Thoracic aorta (tissue), 2 donors: ENCODE measurements at places on chromosomes 13 and 19.

DNA sequence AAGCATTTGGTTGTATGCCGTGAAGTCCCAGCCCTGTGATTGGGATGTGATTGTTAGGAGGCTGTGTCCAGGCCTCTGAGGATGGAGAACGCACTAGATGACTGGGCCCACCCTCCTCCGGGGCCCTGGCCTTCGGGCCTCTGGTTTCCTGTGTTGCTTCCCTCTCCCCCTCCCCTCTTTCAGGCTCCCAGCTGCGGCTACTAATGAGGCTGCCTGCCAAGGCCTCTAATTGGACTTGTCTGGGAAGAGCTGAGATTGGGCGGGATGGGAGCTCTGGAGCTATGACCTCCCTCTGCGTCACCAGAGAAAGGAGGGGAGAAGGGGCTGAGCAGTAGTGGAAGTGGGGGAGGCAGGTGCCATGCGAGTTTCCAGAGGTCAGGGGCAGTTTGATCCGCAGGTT lies 9.9 kb downstream of the PTH2 start:
- DNase-seq: no peak

- DNase-seq: no peak
Observed at GRCh38 chr19:30028992-30029343, 86.9 kb downstream of the URI1 start.

- DNase-seq: no peak
Observed at GRCh38 chr19:1513499-1514294, 878 bp upstream of the ADAMTSL5 start.

GRCh38 chr19:18230941-18231734 lies 4.9 kb upstream of the PDE4C start:
- no peak for DNase-seq

GRCh38 chr13:36344173-36344572 lies 2.0 kb downstream of the SPART start:
- no peak for DNase-seq

GRCh38 chr13:108345016-108345415 lies 75.5 kb downstream of the TNFSF13B start:
- no peak for DNase-seq

DNA sequence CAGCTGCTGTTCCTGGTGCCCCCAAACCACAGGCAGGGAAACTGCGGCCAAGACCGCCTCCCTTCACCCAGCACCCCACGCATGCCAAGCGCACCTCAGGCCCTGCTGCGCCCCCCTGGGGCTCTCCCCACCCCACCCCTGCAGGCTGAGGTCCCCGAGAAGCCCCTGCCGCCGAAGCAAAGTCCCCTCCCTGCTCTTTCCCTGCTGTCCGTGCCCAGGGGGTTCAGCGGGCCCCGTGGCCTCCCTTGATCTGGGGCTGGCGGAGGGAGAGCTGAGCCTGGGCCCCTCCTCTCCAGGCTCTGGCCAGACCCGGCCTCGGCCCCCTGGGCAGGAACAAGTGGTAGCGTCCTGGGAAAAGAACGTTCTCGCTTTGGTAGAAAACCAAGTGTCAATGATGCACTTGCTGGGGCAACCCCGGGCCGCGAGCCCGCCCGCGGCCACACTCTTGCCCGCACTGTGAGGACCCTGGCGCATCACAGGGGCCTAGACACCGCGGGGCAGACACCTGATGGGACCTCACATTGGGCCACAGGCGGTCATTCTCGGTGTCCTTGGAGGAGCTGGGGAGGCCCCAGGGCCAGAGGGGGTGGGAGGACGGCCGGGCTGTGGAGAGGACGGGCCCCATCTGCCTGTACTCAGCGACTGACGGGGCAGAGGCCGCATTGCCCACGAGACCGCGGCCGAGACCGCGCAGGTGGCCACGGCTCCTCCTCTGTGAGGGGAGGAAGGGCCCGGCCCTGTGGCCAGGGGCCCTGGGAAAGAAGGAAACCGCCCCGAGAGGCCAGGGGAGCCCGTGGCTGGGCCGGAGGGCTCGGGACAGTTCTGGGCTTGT lies 29.0 kb downstream of the GPX4 start:
- DNase-seq: no peak

DNA sequence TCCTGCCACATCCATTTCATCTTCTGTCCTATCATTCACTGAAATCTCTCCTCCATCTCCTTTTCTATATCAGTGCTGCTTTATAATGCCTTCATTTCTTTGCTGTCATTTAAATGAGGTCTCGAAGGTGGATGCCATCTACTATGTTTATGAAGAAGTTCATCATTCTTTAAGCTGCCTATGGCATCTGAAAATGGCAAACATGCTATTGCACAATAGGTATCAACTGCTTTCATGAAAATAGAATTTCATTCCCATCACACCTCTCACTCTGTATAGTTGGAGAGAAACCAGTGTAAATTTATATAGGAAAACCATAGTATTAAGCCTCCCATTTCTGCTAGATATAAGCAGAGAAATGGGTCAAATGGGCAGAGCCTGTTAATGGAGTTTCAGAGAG lies 100.2 kb downstream of the FGF9 start:
- no peak for DNase-seq

DNA sequence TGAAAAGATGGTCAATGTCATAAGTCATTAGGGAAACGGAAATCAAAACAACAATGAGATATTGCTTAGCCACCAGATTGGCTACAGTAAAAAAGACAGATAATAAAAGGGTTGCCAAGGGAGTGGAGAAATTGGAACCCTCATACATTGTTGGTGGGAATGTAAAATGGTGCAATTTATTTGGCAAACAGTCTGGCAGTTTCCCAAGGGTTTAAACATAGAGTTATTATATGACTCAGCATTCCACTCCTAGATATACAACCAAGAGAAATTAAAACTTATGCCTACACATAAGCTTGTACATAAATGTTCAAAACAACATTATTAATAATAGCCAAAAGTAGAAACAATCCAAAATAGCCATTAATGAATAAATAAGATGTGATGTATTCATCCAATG lies 9.9 kb upstream of the ZNF227 start:
- DNase-seq: no peak

GRCh38 chr19:2974342-2975041 lies 2.9 kb upstream of the TLE6 start:
- DNase-seq: no peak

- no peak for DNase-seq
Observed at GRCh38 chr13:21796775-21797514, 126.1 kb downstream of the FGF9 start.

- DNase-seq: no peak
Observed at GRCh38 chr19:51946602-51947001, 19.3 kb downstream of the ZNF613 start.

- DNase-seq: no peak
Observed at GRCh38 chr13:52978989-52979388, 49.6 kb upstream of the OLFM4 start.

DNA sequence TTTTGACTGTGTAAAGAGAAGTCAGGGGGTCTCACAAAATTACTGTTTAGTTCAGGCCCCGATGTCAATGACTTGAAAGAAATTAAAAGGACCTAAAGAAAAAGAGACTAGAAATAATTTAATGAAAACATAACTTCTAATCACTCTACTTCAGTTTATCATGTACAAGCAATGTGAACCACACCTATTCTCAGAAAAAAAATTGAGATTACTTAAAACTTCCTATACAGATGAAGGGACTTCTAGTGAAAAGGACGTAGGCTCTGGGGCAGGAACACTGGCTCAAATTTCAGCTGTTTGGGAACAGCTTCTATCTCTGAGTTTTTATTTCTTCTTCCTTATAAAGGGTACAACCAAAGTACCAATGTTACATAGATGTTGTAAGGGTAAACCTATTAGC lies 38.0 kb downstream of the TPT1 start:
- DNase-seq: no peak

DNA sequence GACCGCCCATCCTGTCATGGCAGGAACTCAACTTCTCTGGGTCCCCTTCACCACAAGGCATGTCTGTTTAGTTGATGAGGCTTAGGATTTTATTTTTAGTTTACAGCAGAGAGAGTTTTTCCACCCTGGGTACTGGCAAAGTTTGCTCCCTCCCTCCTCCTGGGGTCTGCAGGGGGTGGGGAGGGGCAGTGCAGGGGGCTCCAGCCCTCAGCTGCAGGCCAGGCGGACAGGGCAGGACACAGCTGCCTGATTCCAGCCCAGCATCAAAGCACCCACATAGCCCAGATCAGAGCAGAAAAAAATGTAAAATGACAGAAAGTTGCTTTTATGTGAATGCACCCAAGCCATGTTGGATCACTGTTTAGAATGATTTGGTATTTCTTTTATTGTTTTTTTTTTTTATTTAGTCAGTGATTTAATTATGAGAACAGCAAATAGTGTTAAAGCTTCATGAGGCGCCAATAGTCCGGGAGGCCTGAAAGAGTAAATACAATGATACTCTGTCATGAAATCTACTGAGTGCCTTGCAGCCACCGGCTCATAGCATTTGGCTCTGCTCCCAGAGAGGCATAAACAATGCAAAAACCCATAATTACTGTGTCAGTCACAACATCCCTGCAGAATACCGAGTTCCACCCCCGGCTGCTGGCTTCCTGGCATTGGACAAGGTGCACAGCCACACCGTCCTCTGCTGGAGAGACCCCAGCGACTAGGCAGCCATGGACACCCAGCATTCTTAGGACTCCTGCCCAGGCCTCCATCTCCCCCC lies 923.5 kb downstream of the UQCRFS1 start:
- DNase-seq: no peak
